Activated CD4-positive, alpha-beta T cell treated with anti-CD3 and anti-CD28 coated beads, Interleukin-2, Interleukin-4, amounts not matched to agents 100 ng/mL and 50 ng/mL, durations not matched to agents 16 hours and 8 hours (primary cell): ENCODE measurements at places on chromosomes 3 and 15.

GRCh38 chr3:8627201-8627940, 17.2 kb downstream of the SSUH2 start:
- DNase-seq = no peak

GRCh38 chr3:181790561-181790960, 78.8 kb downstream of the SOX2 start:
- no peak for DNase-seq

DNA sequence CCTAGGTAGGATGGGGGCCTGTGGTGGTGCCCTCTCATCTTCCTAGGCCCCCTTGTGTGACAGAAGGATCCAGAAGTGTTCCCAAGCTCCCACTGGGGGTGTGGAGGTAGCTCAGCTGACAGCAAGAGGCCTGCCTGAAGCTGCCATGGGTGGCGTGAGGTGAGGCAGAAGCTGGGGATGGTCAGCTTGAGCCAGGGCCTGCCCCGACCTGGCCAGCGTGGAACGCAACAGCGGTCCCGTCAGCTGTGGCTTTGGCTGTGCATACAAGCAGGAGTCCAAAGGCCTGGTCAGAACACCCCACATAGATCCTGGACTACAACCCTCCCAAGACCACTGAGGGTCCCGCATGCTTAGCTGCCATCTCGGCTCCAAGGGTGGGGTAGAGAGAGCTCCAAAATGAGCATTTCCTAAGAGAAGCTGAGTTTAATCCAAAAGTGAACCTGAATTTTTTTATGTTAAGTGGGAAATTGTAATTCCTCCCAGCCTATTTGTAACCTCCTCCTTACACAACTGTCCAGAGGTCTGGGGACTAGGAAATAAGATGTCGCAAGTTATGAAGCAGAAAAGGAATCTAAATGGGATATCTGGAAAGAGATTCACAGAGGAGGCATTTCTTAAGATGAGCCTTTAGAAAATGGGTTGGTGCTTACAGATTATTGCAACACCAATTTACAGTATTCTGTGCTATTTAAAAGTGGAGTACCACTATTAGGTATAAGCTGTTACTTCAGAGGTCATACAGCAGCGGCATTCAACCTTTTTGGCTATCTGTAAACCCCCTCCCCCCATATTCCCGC, 9.9 kb upstream of the PLA2G4D start:
- no peak for DNase-seq

- no peak for DNase-seq
Measured at GRCh38 chr15:40875991-40876730, 2.1 kb upstream of the RHOV start.

GRCh38 chr3:57164657-57165573, at the start of gene IL17RD:
Gene IL17RD, minus strand, starts transcription at chr3:57165353. Its CDS starts 67 bp downstream, at chr3:57165286.
- DNase-seq = peak; percentile 53

- DNase-seq = no peak
Measured at GRCh38 chr15:31503256-31503655, 176.6 kb downstream of the KLF13 start.

DNA sequence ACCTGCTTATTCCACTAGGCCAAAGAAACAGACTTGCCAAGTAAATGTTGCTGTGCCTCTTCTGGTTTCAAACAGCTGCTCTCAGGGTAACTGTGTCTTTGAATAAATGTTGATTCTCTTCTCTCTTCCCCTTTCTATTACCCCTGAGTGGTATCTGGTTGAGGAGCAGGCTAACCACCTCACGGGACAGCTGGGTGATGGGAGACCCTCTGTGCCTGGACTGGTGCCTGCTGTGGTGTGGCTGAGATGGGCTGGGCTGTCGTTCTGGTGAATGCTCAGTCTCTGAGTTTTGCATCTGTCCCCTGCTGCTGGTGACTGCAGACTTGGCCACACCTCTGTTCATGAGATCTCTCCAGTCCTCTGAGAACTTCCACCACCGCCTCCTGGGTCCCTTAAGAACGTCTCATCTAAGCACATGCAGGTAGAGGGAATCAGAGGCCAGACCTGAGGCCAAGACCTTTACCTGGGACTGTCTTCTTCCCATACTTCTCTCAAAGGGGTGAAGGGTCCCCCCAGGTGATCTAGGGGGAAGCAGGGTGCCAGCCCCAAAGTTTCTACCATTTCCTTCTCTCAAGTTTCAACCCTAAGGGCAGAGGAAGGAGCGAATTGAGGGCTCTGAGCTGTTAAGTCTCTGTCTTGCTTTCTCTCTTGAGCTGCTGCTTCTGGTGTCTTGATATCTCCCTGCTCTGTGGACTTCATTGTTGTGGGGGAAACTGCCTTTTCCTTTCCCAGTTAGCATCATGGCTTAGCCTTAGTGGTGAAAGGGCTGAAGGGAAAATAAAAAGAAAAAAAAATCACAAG, 252.9 kb downstream of the EBLN2 start:
- DNase-seq = no peak

DNA sequence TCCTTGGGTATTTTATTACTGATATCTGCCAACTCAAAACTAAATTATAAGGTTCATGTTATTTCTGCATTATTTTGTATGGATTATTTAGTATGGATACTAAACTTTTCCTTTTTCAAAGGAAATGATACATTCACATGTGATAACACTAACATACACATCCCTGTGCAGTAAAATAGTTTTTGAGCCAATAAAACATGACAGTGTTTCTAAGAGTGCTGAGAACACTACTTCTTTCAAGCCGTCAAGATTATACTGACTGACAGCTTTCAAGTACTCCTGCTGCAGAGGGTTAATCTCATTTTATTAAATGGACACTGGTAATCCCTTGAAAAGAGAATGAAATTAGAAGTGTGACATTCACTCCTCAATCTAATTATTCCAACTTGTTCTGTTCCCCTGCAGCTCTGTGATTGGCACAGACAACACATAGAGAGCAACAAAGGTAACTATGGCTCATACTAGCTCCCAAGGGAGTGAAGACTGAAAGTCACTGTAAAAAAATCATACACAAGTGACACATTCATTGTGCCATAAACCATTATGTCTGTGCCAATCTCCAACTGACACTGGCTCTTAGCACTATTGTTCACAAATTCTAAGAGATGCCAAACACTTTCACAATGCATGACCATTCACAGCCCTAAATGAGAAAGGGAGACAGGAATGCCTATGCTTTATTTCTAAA, 468.6 kb downstream of the SHQ1 start:
- no peak for DNase-seq

DNA sequence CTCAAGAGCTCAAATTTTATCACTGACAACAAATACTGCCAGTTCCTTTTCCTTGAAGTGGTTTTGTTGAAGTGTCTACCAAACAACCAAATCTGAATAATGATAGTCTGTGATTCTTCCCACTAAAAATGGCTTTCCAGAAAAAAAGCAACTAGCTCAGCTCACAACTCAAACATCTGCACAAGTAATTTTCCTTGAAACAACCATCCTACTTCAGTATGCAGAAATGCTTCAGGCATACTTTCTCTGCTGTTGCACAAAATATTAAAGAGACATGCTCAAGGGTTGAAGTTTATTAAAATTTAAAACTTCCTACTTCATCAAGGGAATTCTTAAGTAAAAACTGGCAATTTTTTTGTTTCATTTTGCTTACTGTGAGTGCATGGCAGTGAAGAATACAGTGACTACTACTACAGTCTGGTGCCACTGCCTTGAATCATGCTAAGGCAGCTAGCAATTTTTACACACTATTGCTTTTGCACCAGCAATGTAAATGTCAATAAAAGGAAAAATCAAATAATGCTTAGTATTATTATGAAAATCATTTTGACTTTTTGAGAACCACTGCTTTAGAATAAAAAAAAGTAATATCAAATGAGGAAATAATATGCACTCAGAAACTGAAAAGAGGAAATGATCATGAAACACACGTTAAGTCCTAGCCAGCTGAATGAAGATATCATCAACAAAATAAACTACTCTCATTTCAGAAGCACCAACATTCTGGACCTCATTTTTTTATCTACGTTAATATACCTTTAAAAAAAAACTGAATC, 33.6 kb downstream of the VPS13C start:
- no peak for DNase-seq

- no peak for DNase-seq
Measured at GRCh38 chr15:77004189-77004588, 9.3 kb downstream of the PSTPIP1 start.

GRCh38 chr3:76497636-76498035, 542.3 kb upstream of the ROBO2 start:
- no peak for DNase-seq

GRCh38 chr15:65059931-65060596, 7.7 kb downstream of the RASL12 start:
- DNase-seq = no peak

- DNase-seq = no peak
Measured at GRCh38 chr3:13879102-13879945, 547 bp downstream of the WNT7A start.

GRCh38 chr15:83164111-83164770, 43.4 kb downstream of the HDGFL3 start:
- DNase-seq = no peak

DNA sequence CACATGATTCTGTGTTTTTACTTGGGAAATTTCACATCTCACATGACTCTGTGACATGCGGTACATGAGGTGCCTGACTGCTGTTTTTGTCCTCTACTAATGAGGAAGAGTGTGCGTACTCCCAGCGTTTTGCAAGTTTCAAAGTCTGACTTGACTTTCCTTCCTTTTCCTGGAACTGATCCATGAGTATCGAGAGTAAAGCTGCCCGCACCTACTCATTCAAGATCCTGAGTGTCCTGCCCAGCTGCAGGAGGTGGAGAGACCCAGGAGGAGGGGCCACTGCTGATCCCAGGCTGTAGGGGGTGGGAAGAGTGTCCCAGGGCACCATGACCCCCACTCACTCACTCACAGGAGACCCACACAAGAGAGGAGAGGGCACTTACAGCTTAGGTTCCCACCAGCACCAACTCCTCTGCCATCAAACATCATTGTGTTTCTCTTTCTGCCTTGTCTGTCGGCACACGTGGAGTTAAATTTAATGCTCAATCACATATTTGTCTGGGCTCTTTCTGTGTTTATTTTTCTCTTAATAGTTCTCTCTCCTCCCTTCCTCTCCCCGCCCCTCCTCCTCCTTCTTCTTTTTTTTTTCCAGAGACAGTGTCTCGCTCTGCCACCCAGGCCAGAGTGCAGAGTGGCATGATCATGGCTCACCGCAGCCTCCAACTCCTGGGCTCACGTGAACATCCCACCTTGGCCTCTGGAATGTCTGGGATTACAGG, 1.4 kb downstream of the CCR5AS start:
- DNase-seq = no peak

GRCh38 chr3:42088803-42089530, 2.2 kb upstream of the TRAK1 start:
- DNase-seq = no peak

DNA sequence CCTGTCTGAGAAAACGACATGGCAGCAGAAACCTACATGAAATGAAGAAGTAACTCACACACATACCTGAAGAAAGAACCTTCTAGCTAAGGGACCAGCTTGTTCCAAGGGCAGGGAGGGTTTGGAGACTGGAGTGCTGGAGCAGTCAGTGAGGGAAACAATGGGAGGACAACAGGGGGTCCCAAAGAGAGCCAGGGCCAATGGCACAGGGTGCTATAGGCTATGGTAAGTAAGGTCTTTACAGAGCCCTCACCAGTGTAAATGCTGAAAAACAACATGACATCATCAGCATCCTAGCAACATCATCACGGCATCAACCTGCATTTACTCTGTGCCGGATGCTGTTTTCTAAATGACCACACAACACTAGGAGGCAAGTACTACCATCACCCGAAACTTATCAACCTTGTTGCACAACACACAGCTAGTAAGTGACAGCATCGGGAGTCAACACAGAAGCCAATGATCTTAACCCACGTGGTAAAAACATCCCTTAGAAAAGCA, 449.5 kb upstream of the WNT5A start:
- DNase-seq = no peak

DNA sequence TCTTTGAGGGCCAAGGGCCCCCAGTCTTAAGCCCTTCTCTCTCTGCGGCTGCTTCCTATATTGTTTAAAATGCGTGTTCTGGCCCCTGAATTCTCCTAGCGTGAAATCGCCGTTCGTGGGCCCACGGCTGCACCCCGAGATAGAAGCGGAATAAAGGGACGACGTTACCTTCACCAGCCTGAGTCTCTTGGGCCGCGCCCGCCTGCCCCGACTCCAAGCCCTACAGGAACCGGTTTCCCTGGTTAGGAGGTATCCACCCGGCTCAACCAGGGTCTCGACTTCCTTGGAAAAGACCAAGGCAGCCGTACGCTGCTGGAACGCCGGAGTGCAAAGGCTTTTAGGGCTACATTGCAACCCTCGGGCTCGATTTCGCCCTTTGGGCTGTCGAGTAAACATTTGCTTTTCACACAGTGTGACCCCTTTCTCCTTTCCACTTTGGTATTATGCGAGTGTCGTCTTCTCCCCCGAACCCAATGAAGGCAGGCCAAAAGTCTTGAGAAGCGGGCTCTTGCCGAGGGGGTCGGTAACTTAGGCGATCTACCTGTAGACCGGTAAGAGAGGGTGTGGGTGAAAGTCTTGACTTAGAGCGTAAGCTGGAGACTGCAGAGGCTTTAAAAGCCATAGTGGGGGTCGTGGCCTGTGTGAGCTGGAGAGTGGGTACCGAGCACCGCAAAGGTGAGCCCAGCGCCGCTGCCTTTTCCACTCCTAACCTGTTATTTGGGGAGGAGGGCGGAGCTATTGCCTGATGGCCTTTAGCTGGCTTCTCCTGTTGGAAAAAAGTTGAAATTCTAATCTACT, 2.0 kb downstream of the TRIM71 start:
- no peak for DNase-seq

- no peak for DNase-seq
Measured at GRCh38 chr15:38229705-38230310, 22.8 kb upstream of the SPRED1 start.

DNA sequence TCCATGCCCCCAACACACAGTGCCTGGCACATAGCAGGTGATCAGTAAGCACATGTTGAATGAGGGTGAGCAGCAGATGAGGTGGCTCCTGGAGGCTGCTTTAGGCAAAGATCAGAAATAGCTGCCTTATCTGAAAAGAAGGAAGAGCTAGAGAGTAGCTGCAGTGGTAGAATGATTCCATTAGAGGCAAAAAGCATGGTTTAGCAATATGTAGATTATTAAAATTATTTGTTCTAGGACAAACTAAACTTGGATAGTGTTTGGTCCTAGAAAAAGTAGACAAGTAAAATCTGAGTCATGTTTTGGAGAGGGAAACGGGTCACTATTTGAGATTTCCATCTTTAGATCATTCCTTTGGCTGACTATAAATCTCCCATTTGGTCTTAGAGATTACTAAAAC, 32.1 kb downstream of the KIF7 start:
- DNase-seq = no peak

GRCh38 chr15:45021348-45021747, 1.6 kb upstream of the SORD start:
- DNase-seq = no peak

DNA sequence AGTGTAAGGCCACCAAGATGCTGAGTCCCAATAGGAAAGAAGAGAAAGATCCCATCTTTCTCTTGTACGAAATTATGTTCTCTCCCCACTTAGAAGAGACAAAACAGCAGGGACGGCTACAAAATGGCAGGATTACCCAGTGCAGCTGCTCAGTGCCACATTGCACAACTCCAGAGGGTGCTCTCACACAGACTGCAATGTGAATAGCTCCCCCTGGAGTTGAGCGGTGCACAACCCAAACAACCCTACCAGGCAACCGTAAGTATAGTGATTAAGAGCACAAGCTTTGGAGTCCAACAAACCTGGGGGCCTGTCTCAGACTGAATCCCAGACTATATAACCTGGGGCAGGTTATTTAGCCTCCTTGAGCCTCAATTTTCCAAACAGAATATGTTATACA, 3.1 kb upstream of the BHLHE40 start:
- DNase-seq = peak; percentile 80

- no peak for DNase-seq
Measured at GRCh38 chr15:69170597-69170996, 10.2 kb downstream of the GLCE start.
